CD4-positive, alpha-beta T cell treated with Interferon alpha-2 for 1 hour (primary cell): ENCODE measurements at places on chromosomes 1 and 21.

- no peak for DNase-seq
Measured at GRCh38 chr1:206439205-206439604, 31.1 kb upstream of the IKBKE start.

DNA sequence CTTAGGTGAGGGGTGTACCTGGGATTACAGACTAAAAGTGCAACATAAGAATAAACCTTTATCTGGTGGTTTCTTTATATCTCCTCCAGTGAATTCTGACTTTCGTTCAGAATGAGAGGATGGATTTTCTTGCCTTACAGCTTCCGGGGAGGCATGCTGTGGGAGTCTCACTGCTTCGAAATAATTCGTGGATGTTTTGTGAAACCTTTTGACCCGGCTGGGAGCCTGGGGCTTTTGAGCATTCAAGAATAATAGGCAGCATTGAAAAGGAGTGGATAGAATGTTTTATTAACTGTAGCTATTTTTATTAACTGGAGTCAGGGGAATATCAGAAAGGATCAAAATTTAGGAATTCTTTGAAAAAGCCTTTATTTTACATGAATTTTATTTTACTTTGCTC lies 149.1 kb downstream of the RWDD3 start:
- DNase-seq: no peak

- DNase-seq: no peak
Measured at GRCh38 chr1:111992476-111992875, 3.0 kb upstream of the KCND3 start.

DNA sequence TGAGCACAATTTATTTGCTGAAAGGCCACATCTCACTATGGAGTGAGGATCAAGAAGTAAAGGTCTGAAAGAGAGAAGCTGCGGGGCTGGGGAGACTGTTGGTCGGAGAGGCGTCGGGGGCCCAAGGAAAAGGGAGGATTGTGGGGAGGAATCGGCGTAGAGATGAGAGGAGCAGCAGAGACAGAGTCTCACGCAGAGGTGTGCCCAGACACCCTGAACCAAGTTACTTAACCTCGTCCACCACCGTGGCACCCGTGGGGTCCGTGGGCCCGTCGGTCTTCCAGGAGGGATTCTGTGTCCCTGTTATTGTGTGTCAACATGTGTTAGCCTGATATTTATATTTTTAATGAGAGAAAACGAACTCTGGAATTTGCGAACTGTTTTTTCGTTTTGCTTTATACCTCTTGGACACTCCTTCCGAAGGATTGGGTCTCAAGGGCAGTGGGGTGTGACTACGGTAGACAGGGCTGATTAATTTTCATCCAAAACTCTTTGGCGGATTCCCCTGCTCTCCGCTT lies 3.8 kb upstream of the NBPF1 start:
- no peak for DNase-seq

DNA sequence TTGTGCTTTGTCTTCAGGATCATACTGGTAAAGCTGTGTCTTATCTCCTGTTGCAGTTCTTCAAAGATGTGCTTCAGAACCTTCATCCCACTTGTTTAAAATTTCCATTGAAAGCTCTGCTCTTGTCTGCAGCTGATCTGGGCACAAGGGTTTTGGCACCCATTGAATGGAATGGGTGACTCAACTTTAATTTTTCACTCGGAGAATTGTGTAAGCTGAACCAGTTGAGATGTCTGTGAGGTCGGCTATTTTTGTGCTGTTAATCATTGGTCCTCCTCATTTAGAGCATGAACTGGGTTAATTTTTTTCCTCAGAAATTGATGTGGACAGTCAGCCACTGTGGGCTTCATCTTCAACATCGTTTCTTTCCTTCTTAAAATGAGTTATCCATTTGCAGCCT lies 252.1 kb downstream of the TM2D1 start:
- no peak for DNase-seq

GRCh38 chr1:16903054-16903453 lies 7.3 kb downstream of the RNU1-2 start:
- no peak for DNase-seq

GRCh38 chr21:25646474-25646873 lies 7.4 kb downstream of the JAM2 start:
- no peak for DNase-seq
